ENCODE measurements at places on chromosomes 11 and 22.
A peak's percentile ranks its signal among the peaks of the same experiment; 100 is the strongest.

- no peak for DNase-seq
Observed at GRCh38 chr11:95486466-95486865, 255.5 kb upstream of the SESN3 start.

- DNase-seq = no peak
Observed at GRCh38 chr11:57646799-57647303, 2.9 kb downstream of the YPEL4 start.

GRCh38 chr11:87600938-87601337 is 563.2 kb downstream of the TMEM135 start:
- DNase-seq = no peak

- peak; percentile 78 for DNase-seq
Observed at GRCh38 chr11:74689666-74690065, 41.6 kb downstream of the CHRDL2 start.

GRCh38 chr11:124536520-124536919 is 6.9 kb downstream of the OR8B12 start:
- DNase-seq = peak; percentile 14

- peak; percentile 96 for DNase-seq
Observed at GRCh38 chr22:29907753-29908515, 25.0 kb downstream of the MTMR3 start.
